PC-9 (cell line): ENCODE measurements at places on chromosomes 3 and 15. TPM values are rescaled to one million over a fixed set of nuclear protein-coding genes. Genes with fewer than 3 reads are reported as not detected.

LTK gene
- total RNA-seq, result 0.11 and 0.28 TPM in 2 replicates

FHIT gene
- 7.6 and 9.8 TPM in 2 replicates for total RNA-seq

TP53BP1 gene
- total RNA-seq, result 62.1 and 66.8 TPM in 2 replicates

B3GNT5 gene
- total RNA-seq, result 30.7 and 33.6 TPM in 2 replicates

GOLGA6L9 gene
- 3.8 and 5.2 TPM in 2 replicates for total RNA-seq

DNA sequence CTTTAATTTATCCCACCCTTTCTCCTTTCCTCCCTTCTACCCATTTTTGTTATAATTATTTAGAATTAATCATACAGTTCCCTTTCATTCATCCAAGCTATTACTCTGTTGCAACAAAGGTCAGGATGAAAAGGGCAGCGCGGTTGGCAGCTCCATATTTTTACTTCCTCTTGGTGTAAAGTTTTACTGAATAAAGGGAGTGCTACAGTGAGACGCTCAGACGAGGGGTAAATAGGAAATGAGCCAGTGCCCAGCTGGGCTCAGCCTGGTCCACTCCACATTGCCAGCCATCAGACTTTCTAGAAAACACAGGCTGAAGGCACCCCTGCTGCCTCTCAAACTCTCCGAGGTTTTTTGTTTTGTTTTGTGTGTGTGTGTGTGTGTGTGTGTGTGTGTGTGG, 21.9 kb upstream of the ZBTB38 start:
- no peaks in the 10 kb centered on the region for H3K27me3 ChIP-seq
- H3K27ac ChIP-seq, result no peak overlapping the region
- no peaks in the 10 kb centered on the region for H3K36me3 ChIP-seq

GRCh38 chr3:149967086-149967685, 3.5 kb downstream of the PFN2 start:
- H3K36me3 ChIP-seq, result peaks cover 29% of the 10 kb centered on the region
- peaks cover 28% of the 10 kb centered on the region for H3K4me1 ChIP-seq
- DNase-seq, result no peak
- no peaks in the 10 kb centered on the region for H3K27me3 ChIP-seq
- H3K4me3 ChIP-seq, result peak overlapping the region; percentile 78; the same call in 1 of the 2 replicates
- peak overlapping the region; percentile 88; the same call in 1 of the 2 replicates for H3K27ac ChIP-seq

DNA sequence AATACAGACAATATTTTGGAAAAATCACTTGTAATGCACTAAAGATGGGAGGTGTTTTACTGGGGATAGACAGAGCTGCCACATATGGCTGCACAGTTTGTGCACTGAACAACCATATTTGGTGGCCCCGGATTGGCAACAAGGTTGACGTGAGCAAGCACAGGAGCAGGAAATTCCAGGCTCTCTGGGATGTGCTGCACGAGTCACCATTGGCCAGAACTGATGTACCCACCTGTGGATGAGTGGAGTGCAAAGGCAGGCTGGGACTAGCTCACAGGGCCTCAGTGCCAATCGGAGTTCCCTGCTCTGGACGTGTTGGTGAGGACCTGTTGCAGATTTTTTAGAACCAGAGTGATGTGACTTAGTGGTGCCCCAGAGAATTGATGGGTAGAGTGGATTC, 42.0 kb upstream of the SCAANT1 start:
- DNase-seq, result no peak
- no peak overlapping the region for H3K27ac ChIP-seq
- no peak overlapping the region for H3K4me3 ChIP-seq

DNA sequence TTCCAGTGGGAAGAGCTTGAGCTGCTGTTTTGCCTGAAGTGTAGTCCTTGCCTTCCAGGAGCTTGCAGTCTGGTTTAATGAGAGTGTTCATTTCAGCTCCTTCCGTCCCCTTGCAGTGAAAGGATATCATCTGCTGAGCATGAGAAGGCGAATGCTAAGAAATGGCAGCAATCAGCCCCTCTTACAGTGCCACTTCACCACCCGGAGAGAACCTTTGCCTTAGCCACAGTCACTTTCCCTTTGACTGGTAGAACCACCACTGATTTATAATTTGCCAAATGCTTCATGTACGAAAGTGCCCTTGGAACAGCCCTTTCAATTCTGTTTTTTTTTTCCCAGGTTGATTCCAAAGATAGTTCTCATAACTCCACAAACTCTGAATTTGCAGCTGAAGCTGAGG, 11.5 kb downstream of the TATDN2 start:
- no peak for DNase-seq
- H3K36me3 ChIP-seq, result peaks cover 22% of the 10 kb centered on the region
- H3K27ac ChIP-seq, result no peak overlapping the region
- H3K4me1 ChIP-seq, result no peaks in the 10 kb centered on the region
- H3K27me3 ChIP-seq, result no peaks in the 10 kb centered on the region
- no peak overlapping the region for H3K4me3 ChIP-seq

DNA sequence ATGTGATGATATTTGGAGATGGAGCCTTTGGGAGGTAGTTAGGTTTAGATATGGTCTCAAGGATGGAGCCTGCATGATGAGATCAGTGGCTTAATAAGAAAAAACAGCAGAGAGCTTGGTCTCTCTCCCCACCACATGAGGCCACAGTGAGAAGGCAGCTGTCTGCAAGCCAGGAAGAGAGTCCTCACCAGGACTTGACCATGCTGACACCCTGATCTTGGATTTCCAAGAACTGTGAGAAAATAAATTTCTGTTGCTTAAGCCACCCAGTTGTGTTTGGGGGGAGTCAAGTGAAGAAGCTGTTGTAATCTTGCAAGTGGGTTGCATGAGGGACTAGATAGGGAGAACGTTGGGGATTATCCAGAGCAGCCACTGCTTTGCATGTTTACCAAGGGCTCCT, 62.3 kb upstream of the TNFAIP8L3 start:
- H3K27ac ChIP-seq, result no peak overlapping the region
- H3K36me3 ChIP-seq, result no peaks in the 10 kb centered on the region
- no peaks in the 10 kb centered on the region for H3K4me1 ChIP-seq
- no peak overlapping the region for H3K4me3 ChIP-seq

DNA sequence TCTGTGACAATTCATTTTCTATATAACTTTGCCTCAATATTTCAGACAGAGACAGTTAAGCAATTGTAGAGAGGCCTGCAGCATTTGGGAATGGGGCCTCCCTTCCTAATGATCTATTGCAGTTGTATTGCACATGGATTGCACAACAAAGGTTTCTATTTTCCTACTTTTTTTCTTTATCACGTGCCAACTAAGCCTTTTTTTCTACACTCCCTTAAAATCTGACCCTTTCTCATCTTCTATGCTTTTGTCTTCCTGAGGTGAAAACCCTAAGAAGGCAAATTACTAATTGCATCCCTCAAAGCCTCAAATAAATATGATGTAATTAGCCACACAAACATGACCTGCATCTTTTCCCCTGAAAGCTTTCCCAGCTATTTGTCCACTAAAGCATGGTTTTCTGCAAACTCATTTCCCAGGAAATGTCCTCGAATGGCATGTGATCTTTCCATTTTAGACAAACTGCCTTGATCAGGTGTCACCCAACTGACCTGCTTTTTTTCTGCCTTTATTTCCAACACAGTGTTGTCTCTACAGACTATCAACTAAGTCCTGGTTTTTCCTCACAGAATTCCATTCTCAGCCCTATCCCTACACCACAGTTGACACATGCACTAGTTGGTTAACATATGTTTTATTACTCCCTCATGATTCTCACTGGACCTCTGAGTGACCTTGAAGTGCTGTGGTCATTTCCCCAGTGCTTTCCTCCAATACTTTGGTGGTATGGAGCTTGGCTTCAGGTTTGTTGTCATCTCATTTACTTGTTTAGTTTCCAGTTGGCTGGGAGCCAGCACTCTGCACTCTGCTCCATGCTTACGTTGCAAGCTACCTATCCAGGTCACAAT, 31.9 kb upstream of the TSC22D2 start:
- no peaks in the 10 kb centered on the region for H3K36me3 ChIP-seq
- H3K27me3 ChIP-seq, result no peaks in the 10 kb centered on the region
- H3K4me3 ChIP-seq, result no peak overlapping the region
- peak overlapping the region; percentile 40 for H3K27ac ChIP-seq

- H3K27ac ChIP-seq, result no peak overlapping the region
- no peak overlapping the region for H3K4me3 ChIP-seq
- peak; percentile 45 for DNase-seq
Observed at GRCh38 chr3:127544192-127544802, 46.2 kb downstream of the TPRA1 start.

DNA sequence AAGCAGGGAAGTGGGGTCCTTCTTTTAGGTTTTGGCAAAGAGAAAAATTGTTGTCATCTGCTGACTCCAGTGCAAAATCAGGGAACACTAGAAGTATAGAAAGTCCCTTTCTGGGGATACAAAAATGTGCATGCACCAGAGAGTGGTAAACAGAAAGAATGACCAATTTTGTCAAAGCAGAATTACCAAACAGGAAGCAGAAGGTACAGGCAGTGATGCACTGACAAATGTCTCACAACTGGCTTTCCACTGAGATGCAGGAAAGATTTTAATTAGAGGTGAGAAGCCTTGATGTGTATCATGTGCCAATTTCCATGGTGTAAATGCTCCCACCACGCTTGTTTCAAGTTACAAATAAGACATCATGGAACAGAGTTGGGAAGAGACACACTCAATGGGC, 66.0 kb downstream of the TRIM69 start:
- no peaks in the 10 kb centered on the region for H3K27me3 ChIP-seq
- H3K36me3 ChIP-seq, result no peaks in the 10 kb centered on the region
- H3K27ac ChIP-seq, result no peak overlapping the region
- DNase-seq, result no peak
- no peaks in the 10 kb centered on the region for H3K4me1 ChIP-seq

DNA sequence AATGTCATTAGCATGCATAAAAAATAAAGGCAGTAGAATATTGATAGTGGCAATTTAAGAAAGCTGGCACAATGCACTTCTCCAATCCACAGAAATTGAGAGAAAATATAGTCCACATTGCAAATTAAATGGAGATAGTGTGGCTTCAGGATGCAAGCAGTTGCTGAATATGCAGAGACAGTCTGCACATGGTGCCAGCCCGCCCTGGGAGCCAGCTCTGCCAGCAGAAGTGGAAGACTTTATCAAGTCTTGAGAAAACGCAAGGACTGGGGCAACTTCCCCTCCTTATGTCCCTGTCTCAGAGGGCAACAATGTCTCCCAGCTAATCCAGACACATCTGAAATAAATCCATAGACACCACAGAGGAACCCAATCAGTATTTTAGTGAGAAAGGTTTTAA, 57.2 kb downstream of the MB21D2 start:
- H3K4me1 ChIP-seq, result no peaks in the 10 kb centered on the region
- H3K4me3 ChIP-seq, result no peak overlapping the region
- H3K27ac ChIP-seq, result no peak overlapping the region

- H3K27ac ChIP-seq, result no peak overlapping the region
- no peak overlapping the region for H3K4me3 ChIP-seq
- no peaks in the 10 kb centered on the region for H3K36me3 ChIP-seq
- H3K4me1 ChIP-seq, result no peaks in the 10 kb centered on the region
Observed at GRCh38 chr3:66481071-66482017, 19.5 kb downstream of the LRIG1 start.

GRCh38 chr3:61940236-61940635, 378.9 kb downstream of the PTPRG start:
- H3K36me3 ChIP-seq, result no peaks in the 10 kb centered on the region
- H3K27ac ChIP-seq, result no peak overlapping the region
- no peaks in the 10 kb centered on the region for H3K27me3 ChIP-seq
- no peak overlapping the region for H3K4me3 ChIP-seq
- no peak for DNase-seq
- H3K4me1 ChIP-seq, result no peaks in the 10 kb centered on the region

DNA sequence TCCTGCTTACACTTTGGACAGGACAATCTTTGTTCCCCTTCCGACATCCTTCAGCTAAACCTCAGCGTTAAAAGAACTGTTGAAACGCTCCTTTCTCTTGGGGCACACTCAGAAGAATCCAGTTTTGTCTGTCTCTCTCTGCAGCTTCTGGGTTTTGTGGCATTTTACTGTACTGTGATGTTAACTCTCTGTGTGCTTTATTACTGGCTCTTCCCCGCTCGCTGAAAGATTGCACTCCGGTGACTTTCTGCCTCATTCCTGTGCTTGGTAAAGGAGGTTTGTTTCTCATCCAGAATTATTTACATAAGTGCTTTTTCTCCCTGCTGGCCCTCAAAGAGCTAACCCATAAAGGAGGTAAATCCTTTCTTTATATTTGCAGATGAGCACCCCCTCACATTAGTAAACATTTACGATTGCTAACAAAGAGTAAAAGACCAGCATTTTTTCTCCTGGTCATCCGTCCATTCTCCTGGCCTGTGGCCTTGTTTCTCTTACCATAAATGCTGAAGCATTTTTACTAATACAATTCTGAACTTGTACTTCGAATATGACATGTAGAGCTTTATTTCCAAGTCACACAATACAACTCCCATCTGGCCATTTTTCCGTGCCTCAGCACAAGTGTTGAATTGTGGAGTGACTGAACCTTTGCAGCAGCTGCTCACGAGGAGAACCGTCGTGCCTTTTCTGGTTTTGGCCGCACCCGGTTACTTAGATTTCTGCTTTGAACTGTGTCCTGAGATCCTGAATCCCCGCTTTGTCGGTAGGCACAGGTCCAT, 69.3 kb upstream of the RPL35A start:
- H3K4me3 ChIP-seq, result no peak overlapping the region
- H3K36me3 ChIP-seq, result no peaks in the 10 kb centered on the region
- no peaks in the 10 kb centered on the region for H3K4me1 ChIP-seq
- DNase-seq, result no peak

- H3K27ac ChIP-seq, result no peak overlapping the region
- no peak for DNase-seq
- no peaks in the 10 kb centered on the region for H3K27me3 ChIP-seq
- no peaks in the 10 kb centered on the region for H3K4me1 ChIP-seq
- no peak overlapping the region for H3K4me3 ChIP-seq
- peaks cover 6% of the 10 kb centered on the region; the same call in 1 of the 2 replicates for H3K36me3 ChIP-seq
Observed at GRCh38 chr15:34883633-34884032, 85.9 kb downstream of the AQR start.

- no peak overlapping the region for H3K4me3 ChIP-seq
- no peaks in the 10 kb centered on the region for H3K36me3 ChIP-seq
- no peak for DNase-seq
- no peak overlapping the region for H3K27ac ChIP-seq
- no peaks in the 10 kb centered on the region for H3K4me1 ChIP-seq
Observed at GRCh38 chr3:127135241-127136023, 57.5 kb upstream of the PRR23E start.

- H3K36me3 ChIP-seq, result no peaks in the 10 kb centered on the region
- H3K27me3 ChIP-seq, result no peaks in the 10 kb centered on the region
- DNase-seq, result no peak
- H3K4me1 ChIP-seq, result peaks cover 19% of the 10 kb centered on the region
- no peak overlapping the region for H3K4me3 ChIP-seq
Observed at GRCh38 chr3:13524979-13525669, 23.8 kb upstream of the FBLN2 start.

GRCh38 chr3:27728195-27729087, 6.3 kb upstream of the EOMES start:
- no peak overlapping the region for H3K27ac ChIP-seq
- H3K4me3 ChIP-seq, result no peak overlapping the region
- H3K27me3 ChIP-seq, result peaks cover 8% of the 10 kb centered on the region; the same call in 1 of the 2 replicates
- no peaks in the 10 kb centered on the region for H3K4me1 ChIP-seq

GRCh38 chr3:147987549-147987948, 578.4 kb downstream of the ZIC1 start:
- no peak for DNase-seq
- H3K4me3 ChIP-seq, result no peak overlapping the region
- H3K27ac ChIP-seq, result no peak overlapping the region
- no peaks in the 10 kb centered on the region for H3K36me3 ChIP-seq
- H3K27me3 ChIP-seq, result no peaks in the 10 kb centered on the region
- no peaks in the 10 kb centered on the region for H3K4me1 ChIP-seq
